Astrocyte of the spinal cord (primary cell): ENCODE measurements at places on chromosomes 3 and 15.

DNA sequence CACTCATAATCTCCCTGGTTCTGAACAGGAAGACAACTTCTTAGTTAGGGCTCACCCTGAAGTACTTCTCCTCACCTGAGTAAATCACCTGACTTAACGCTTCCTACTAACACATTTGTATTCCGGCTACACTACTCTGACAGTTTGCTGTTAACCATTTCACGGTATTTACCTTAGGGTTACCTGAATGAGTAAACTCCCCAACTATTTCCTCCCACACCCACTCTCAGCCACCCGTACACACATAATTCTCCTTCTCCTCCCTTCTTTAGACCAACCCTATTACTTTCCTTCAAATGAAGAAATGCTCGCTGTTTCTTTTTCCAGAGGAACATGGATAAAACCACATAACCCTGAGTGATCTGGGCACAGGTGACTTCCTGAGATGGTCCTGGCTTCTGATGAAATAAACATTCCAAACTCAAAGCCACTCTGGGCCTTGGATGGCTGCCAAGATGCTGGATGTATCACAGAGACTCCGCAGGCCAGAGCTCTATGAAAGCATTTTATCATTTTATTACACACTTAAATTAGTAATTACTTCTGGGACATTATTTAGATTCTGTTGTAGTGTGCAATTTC lies 183.6 kb upstream of the ATP11B start:
- DNase-seq: no peak

- DNase-seq: peak; percentile 94
These were observed at the start of gene CCNB2 for GRCh38 chr15:59104912-59105732. CCNB2 (plus strand) TSS chr15:59105146; CDS start chr15:59105269, 123 bp downstream.

DNA sequence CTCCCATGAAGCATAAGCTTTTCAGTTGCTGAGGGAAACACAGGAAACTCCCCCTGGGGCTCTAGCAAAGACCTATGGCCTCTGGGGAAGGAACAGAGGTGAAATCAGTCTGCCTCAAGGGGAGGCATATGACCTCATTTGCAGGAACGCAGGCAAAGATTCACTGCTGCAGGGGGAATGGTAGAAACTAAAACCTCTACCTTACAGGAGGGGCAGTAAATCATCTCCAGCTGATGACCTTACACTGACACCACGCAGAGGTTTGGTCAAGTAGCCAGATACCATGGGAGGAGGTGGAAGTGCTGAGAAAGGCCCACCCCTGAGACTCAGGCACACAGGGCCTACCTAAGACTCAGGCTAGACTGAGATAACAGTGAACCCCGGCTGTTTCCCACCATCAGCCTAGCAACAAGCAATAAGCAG lies 81.1 kb downstream of the RAD18 start:
- no peak for DNase-seq

- DNase-seq: peak; percentile 29
These were observed 83.6 kb downstream of the PDZRN3 start for GRCh38 chr3:73540969-73541740.
